ENCODE measurements at places on chromosomes 13 and 19.

DNA sequence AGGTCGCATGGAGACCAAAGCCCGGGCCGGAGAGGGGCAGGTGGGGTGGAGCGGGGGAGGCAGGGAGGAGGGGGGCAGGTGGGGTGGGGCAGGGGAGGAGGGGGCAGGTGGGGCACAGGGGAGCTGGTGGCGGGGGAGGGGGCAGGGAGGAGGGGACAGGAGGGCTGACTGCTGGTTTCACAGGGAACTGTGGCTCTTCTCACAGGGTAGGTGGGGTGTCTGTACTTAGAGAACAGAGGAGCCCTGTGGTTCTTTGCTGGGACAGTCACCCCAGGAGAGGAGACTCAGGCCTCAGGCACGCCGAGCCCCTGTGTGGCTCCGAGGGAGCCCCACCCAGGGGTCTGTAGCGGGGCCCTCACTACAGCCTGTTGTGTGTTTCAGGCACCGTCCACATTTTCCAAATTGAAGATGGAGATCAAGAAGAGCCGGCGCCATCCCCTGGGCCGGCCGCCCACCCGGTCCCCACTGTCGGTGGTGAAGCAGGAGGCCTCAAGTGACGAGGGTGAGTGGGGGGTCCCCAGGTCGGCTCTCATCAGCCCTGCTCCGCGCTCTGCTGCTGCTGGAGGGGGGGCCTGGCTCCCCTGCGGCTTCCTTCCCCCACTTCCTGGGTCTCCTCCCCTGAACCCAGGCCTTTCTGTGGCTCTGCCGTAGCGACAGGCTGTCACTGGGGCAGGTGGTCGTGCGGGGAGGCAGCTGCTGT lies 162.7 kb downstream of the KDM4B start:
- peak; percentile 2 for DNase-seq

- peak; percentile 100 for DNase-seq
These were observed at the start of gene GSK3A for GRCh38 chr19:42242512-42243409. GSK3A (minus strand) TSS chr19:42242602; CDS start chr19:42242465, 137 bp downstream.

DNA sequence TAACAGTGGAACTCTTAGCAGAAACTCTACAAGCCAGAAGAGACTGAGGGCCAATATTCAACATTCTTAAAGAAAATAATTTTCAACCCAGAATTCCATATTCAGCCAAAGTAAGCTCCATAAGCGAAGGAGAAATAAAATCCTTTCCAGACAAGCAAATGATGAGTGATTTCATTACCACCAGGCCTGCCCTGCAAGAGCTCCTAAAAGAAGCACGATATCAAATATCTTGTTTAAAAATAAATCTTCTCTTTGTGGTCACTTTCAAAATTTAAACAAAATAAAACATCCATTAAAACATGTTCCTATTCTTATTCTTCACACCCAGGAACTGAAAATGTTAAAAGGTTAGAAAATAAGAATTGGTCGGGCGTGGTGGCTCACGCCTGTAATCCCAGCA lies 13.7 kb downstream of the MICU2 start:
- DNase-seq: no peak

- no peak for DNase-seq
These were observed 26.2 kb upstream of the SLITRK6 start for GRCh38 chr13:85825454-85825853.

DNA sequence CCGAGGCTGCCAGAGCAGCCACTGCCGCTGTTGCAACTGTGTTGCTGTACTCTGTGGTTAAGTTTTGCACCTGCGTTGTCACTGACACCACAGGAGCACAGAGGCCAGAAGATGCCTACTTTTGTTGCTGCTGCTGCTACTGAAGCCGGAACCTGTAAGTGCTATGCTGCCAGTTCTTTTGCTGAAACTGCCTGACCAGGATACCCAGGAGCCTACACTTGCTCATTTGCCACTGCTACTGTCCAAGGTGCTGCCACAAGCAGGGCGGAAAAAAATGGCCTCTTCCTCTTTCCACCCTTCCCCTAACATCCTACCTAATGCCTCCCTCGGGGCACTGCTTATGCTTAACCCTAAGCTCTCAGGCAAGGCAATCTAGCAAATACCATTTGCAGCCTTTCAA lies 29.0 kb upstream of the NBEA start:
- DNase-seq: peak; percentile 19

DNA sequence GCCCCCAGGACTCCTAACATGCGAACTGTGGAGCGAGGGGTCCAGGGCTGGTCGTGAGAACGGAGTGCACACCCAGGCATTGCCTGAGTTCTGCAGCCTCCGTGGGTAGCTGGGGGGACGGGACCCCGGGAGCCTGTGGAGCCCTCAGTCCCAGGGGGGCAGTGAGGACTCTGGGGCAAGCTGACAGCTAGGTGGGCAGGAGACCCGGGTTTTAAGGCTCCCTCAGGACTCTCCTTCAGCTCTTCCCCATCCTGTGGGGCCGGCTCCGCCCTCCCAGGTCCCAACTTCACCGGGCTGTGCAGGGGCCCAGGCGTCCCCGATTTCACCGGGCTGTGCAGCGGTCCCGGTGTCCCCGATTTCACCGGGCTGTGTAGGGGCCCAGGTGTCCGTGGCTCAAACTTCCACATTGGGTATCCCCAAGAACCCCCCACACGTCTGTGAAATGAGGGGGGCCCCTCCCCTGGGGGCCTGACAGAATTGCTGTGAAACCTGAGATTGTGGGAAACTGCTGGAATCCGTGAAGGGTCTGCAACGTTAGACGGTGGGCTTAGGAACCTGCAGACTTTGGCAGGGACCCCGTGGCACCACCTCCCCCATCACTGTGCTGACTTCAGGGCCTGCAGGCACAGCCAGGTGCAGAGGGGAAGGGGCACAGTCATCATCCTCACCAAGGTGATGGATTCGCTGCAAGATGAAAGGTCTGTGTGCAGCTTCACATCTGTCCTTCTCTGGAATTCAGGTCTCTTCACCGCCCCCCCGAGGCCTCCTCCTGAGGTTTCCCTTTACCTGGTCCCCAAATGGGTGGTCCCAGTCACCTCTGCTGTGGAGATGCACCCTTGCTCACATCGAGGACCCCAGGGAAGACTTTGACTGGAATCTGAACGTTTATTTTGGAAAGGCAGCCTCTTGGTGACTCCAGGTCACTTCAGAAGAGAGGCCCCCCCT lies 73.2 kb upstream of the MCF2L start:
- no peak for DNase-seq

- DNase-seq: no peak
These were observed 14.9 kb upstream of the GPR18 start for GRCh38 chr13:99273128-99273527.

DNA sequence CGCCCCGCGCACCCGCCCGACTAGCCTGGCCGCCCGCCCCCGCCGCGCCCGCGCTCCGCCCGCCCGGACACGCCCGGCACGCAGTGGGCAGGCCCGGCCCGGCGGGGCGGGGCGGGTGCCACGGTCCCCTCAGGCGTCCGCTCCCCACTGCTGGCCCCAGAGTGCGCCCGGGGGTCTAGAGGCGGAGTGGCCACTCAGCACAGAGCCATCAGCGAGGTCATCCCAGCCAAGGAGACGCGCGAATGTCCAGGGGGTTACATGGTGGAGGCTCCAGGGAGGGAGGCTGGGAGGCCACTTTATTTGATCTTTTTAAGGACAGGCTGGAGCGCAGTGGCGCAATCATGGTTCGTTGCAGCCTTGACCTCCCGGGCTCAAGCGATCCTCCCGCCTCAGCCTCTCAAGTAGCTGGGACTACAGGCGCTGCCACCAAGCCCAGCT lies 236 bp upstream of the TINCR start:
- no peak for DNase-seq

GRCh38 chr13:30998136-30999088 lies 66.0 kb downstream of the TEX26 start:
- no peak for DNase-seq

- DNase-seq: no peak
These were observed 20.2 kb downstream of the CERS1 start for GRCh38 chr19:18875726-18876125.

GRCh38 chr19:16429066-16429758 lies 42.6 kb downstream of the EPS15L1 start:
- DNase-seq: no peak

GRCh38 chr19:1855040-1855827 lies 7.0 kb upstream of the REXO1 start:
- peak; percentile 83 for DNase-seq

DNA sequence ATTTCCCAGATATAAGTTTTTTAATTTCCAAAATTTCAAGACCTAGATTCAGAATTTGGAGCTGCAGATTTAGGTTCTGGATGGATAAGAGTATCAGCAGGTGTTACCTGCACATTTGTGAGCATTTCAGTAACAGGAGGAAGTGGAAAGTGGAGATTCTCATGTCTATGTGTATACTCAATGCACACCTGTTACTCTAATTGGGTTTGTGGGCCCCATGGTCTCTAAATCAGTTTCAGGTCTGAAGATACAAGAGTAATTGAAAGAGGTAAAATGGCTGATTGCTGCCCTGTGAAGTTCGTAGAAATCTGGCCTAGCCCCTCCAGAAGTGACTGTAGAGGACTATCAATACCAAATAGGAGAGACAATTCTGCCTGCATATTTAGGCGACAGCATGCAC lies 13.9 kb downstream of the ZNF675 start:
- DNase-seq: no peak

- no peak for DNase-seq
These were observed 85.9 kb downstream of the MUC16 start for GRCh38 chr19:8924283-8924682.

GRCh38 chr13:28337166-28338005 lies 157.5 kb downstream of the FLT1 start:
- DNase-seq: no peak

GRCh38 chr19:38274739-38275138 lies 10.4 kb downstream of the SPINT2 start:
- no peak for DNase-seq

- no peak for DNase-seq
These were observed 177.0 kb downstream of the DCLK1 start for GRCh38 chr13:35954207-35954560.

- DNase-seq: no peak
These were observed 144.2 kb upstream of the ZNF91 start for GRCh38 chr19:23539499-23539898.

DNA sequence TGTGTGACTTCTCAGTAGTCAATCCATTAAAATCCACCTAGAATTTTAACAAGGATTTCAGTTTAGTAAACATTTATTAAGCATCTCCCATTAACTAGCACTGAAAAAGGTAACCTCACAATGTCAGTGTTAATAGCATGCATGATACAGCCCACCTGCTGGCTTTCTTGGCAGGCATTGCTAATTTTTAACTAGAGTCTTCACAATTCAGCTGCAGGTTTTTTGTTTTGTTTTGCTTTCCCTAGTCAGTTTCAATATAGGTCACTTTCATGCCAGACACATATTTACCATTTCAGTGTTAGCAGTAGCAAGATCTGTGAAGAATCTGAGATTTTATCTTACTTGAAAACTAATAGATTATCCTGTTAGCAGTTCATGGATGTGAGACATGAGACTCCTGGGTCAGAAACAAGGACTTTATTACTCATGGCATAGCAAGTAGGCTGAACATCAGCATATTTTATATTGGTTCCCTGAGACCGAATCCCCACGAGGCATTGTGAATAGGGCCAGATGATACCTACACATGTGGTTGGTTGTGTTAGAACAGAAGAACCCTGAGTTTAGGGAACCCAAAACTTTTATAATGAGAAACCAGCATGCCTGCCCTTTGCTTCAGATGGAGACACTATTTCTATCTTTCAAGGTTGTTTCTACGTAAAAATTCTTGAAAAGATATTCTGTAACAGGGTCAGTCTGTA lies 198.0 kb upstream of the HTR2A start:
- DNase-seq: no peak

DNA sequence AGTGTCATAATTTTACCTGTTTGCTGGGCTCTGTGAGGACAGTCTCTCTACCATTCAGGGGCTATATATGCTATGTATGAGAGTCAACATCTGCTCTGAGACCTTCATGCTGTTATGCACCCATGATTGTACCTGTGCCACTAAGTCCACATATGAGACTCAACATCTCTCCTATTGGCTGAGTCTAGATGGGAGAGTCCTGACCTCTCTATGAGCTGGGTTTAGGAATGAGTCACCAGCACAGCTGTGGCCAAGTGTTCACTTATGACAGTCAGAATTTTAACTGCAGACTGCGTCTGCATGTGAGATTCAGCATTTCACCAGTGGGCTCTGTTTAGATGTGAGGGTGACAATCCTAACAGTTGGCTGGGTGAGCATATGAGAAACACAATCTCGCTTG lies 49.5 kb downstream of the ZNF729 start:
- DNase-seq: no peak

- peak; percentile 70 for DNase-seq
These were observed at the start of gene ABHD8 for GRCh38 chr19:17303167-17303939. ABHD8 (minus strand) TSS chr19:17303425; CDS start chr19:17301616, 1,809 bp downstream.

GRCh38 chr19:35587321-35587720 lies 1.3 kb downstream of the PMIS2 start:
- no peak for DNase-seq

GRCh38 chr13:27961227-27962085 lies 7.7 kb downstream of the CDX2 start:
- no peak for DNase-seq

DNA sequence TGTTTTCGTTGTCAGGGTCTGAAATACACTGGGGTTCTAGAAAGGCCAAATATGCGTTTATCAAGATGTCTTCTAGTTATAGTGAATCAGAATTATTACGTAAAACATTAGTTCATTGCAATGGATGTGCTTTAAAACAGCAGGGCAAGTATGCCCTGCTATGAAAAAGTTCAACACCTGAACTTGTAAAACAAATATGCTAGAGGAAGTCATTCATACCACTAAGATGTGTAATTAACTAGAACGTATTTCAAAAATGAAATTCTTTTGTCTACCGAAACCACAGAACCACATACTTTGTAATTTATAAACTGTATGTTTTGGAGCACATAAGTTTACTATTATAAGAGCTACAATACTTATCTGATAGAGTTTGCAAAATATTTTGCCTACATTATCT lies 266.2 kb downstream of the KCTD12 start:
- DNase-seq: no peak

DNA sequence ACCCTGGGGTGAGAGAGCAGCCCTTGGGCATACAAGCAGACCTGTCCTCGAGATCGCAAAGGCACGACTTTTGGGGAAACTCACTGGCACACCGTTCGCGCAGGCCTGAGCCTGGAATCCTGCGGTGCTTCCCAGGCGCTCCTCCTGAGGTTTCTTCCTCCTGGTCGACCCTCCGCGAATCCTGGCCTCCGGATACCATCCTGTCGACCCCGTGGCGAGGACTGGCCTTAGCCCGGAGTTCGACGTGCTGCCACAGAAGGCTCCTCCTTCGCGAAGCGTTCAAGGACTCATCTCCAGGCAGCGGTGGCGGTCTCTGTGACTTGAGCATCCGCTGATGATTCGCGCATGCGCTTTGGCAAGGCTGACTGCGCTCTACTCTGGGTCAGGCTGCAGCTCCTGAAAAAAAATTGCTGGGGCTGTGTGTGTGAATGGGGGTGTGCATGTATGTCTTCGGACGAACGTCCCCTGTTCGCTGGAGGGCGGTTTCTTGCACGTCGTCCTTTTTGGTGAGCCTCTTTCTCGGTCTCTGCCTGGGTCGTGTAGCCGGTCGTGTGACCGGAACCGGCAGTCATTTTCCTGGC lies 64.4 kb upstream of the ZNF527 start:
- DNase-seq: no peak

DNA sequence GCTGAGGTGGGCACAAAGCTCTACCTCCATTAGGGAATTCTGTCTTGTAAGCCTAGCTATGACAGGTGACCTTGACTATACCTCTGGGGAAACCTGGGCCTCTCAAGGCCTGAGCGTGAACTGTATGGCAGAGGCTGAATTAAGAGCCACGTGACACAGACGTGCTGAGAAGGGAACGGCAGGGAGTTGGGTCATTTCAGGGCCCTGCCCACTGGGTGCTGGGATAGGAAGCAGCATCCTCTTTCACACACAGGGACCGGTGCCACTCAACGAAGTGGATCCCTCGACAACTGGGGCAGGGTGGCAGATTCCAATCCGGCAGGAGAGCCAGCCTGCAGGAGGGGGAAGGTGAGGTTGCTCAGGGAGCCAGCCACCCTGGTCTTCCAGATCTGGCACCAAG lies 9.2 kb downstream of the ASF1B start:
- DNase-seq: no peak

Measured in HT-29 (cell line).